ENCODE measurements at places on chromosomes 13 and 19. TPM values are rescaled to one million over a fixed set of nuclear protein-coding genes. Genes with fewer than 3 reads are reported as not detected.

DNA sequence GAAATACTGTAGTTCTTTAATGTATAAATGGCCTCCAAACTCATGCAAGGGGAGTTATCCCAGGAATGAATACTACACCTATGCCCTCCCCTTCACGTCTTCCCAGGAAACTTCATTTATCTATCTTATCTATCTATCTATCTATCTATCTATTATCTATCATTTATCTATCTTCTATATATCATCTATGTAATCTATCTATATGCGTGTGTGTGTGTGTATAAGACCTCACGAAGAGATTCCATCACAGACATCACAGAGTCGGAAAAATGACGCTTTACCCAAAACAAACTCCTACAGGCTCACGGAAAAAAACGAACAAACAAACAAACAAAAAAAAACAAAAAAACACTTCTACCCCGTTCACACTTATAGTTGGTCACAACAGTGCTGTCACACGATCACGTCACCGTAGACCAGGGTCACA lies 486 bp downstream of the ZNF529 start:
- peak overlapping the region; percentile 93 for H3K4me3 ChIP-seq
- no peak for DNase-seq
- H3K27ac ChIP-seq, result peak overlapping the region; percentile 95

Gene HIPK4
- not detected for total RNA-seq

Gene PPP5C
- total RNA-seq, result 136 TPM

Gene ZNF112
- not detected for total RNA-seq

Gene DCT
- not detected for total RNA-seq
